Uterus (tissue), 4 donors: ENCODE measurements at places on chromosomes 12 and 14.

DNA sequence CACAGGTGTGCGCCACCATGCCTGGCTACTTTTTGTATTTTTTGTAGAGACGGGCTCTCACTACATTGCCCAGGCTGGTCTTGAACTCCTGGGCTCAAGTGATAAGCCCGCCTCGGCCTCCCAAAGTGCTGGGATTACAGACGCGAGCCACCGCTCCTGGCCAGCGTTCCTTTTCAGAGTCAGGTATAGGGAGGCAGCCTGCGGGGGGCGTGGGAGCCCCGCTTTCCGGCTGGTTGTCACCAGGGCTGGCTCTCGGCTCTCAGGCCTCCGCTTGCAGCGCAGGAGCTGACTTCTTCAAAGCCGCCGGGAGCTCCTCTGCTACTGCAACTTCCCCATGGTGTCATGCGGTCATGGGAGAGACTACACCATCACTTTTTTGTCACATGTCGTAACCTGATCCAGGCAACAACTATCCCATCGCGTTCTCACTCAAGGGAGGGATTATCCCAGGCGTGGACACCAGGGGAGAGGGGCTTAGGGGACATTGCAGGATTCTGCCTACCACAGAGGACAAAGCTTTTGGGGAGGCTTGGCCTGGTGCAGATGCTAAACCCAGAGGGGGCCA lies 129.4 kb downstream of the SCARB1 start:
- DNase-seq, result no peak

- no peak for DNase-seq
Measured at GRCh38 chr12:92955997-92956663, 27.0 kb upstream of the EEA1 start.

GRCh38 chr12:56521590-56522371 lies at the start of gene RBMS2:
Gene RBMS2 (plus strand): TSS chr12:56521820. CDS start chr12:56522024, 204 bp downstream.
- peak; percentile 94 for DNase-seq

GRCh38 chr12:102885043-102885932 lies 31.8 kb downstream of the PAH start:
- DNase-seq, result no peak

- DNase-seq, result no peak
Measured at GRCh38 chr12:10331642-10332239, 24.1 kb downstream of the KLRD1 start.

GRCh38 chr14:34164162-34164864 lies 213.4 kb upstream of the EGLN3 start:
- DNase-seq, result no peak

GRCh38 chr14:28770630-28771029 lies 4.0 kb downstream of the FOXG1 start:
- no peak for DNase-seq

DNA sequence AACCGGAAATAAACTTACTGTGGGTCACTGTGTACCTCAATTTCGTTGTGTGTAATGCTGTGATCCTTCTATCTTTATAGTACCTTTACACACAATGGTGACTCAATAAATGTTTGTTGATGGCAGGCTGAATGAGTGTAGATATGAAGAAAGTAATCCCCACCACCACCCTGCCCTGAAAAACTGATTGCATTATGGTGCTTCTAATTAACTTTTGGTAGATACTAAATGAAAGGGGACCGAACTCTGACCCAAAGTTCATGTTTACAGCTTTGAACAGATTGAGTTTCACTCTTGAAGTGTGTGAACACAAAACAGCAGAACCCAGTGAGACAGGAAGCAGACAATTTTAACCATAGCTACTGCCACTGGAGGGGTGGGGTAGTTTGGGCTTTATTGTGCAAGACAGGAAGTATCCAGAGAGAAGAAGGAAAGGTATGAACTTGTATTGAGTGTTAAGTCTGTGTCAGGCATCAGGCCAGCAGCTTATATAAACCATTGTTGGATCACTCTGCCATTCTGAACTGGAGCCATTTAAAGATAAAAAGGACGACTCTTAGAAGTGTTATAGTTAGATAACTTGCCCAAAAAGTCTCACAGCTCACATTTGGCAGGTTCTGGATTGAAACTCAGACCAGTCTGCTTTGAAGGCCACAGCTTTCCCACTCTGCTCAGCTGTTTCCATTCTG lies 197.0 kb upstream of the AMIGO2 start:
- no peak for DNase-seq

GRCh38 chr12:92995258-92995903 lies 66.3 kb upstream of the EEA1 start:
- DNase-seq, result no peak

DNA sequence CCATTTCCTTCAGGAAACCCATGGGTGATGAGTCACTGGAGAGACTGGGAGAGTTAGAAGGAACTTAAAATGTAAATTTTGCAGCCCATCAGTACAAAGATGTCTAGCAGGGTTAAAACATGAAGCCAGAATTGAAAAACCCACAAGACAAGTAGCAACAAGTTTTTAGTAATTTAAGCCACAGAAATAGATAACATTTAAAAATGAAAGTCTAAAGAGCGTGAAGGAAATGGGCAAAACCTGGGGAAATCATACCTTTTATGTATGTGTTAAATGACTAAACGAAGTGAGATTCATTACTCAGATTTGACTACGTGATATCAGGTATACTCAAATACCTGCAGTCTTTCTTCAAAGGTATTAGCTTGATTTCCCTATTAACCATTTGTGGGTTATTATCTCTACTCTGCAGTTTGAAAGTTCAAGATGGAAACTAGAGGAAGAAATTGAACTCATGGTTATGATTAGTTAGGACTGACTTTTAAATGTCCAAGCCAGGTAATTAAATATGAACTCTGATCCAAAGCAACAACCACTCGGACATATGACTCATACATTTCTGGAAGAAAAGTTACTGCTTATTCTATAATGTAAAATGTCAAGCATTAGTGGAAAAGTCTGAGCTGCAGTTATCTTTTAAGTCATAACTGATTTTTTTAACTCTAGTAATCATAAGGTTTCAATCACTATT lies 84.1 kb downstream of the ITPR2 start:
- no peak for DNase-seq

GRCh38 chr12:39605501-39605900 lies 14.1 kb downstream of the ABCD2 start:
- no peak for DNase-seq

GRCh38 chr12:5548152-5548943 lies 116.4 kb downstream of the NTF3 start:
- no peak for DNase-seq

DNA sequence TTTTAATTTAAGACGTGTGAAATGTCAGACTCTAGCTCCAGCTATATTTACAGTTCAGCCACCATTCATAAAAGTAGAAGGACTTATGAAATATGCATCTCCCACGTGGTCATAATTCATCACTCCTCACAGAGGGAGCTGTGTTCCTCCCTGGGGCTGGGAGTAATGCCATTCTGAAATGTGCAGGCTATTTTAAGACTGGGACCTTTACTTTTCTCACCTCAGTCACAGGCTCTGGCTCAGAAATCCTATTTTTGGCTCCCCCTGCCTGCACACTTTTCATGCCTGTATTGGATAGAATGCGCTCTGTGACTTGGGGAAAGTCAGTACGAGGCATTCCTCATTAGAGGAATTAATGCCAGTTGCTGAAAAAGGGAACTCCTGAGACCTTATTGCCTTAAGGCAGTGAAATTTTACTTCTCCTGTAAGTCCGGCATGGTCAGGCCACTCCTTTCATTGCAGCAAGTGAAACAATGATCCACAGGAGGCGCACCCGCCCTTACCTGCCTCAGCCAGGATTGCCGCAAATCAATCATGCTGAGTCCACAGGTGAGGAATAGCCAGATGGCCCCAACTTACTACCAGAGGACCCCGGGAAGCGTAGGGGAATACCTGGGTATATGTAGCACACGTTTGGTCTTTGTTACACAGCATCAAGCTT lies 1133.2 kb upstream of the TMEM132C start:
- no peak for DNase-seq

DNA sequence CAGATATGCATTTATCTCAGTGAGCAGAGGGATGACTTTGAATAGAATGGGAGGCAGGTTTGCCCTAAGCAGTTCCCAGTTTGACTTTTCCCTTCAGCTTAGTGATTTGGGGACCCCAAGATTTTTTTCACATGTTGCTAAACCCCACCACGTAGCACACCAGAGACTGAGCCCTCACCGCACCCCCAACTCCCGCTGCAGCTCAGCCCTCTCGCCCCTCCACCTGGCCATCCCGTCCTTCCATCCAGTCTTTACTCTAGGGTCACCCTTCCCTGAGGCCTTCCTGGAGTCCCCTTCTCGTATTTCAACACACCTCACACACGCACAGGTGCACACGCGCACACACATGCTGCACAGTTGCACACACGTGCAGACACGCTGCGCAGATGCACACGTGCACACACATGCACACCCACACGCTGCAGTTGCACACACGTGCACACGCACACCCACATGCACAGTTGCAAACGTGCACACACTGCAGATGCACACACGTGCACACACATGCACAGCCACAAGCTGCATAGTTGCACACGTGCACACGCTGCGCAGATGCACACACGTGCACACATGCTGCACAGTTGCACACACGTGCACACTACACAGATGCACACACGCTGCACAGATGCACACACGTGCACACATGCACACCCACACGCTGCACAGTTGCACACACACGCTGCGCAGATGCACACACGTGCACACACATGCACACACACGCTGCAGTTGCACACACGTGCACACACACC lies 30.0 kb downstream of the HSP90AA1 start:
- DNase-seq, result no peak

DNA sequence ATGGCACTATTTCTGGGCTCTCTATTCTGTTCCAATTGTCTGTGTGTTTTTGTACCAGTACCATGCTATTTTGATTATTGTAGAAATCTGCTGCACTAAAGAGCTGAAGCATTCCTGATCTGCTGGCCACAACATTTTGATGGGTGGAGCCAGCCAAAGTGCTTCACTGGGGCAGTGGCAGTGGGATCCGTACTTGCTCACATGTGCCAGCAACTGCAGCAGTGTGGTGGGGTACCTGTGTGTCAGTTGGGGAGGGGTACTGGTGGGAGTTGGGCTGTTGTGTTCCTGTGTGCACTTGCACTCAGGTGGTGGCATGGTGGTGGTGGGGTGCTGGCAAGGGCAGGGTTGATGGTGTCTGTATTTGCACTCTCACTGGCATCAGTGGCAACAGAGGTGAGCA lies 204.6 kb upstream of the ALG10 start:
- DNase-seq, result no peak

DNA sequence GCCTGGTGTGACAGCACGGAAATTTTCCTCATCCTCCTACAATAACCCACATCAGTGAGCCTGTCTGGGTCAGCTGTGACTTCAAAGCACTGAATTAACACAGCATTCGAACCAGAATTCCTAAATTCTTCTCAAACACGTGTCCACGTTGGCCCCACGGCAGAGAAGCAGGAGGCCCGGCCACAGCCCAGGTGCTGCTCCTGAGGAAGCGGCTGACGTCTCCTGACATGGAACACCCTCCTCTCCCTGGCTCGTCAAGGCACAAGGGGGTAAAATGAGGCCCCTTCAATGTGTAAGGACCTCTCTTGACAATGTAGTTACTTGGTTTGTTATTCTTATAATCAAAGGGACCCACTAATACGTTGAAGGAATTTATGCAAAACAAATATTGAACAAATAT lies 156.3 kb upstream of the GSC start:
- DNase-seq, result no peak

DNA sequence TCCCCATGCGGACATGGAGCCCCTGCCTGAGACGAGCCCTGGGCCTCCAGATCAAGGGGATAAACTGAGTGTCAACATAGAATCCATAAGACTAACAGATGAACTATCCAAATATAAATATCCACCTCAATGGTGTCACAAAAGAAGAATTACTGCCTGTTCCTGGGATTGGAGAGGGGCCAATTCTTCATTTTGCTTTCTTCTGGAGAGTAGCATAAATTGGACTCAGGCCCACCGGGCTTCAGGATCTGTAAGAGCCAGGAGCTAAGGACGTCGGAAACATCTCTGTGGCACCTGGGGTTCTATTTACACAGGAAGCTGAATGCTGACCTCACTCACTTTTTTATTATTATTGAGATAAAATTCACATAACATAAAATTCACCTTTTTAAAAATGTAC lies 408.2 kb upstream of the CCDC196 start:
- no peak for DNase-seq

DNA sequence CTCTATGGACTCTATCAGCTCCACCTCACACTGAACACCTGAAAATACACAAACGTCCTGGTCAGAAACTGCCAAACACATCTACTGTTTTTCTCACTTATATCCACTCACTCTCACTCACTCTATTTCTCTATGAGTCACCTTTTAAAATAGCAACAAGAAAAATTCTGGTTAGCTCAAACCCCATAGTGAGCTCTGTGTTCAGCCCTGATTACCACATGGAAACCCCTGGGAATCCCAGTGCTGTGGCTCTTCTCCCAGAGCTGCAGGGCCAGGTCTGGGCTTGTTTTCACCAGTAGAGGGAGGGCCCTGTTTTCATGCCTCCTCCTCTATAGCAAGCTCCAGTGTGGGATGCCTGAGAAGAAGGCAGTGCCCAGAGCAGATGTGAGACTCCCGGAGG lies 1126.1 kb downstream of the TMEM121 start:
- DNase-seq, result no peak

DNA sequence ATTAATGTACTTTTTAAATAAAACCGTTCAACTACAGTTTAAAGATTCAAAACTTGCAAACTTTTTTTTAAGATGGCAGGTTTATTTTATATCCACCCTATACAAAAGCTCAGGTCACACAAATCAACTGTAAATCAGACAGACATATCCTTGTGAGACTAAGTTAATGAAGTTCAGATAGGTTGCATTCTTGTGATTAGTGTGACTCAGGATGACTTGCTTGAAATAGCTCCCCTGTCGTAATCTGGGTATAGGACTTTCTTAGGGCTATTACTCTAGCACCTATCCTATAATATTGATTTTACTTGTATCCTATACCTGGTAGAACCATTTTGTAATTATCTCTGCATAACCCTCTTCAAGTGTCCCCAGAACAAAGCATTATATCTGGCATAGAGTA lies 9.5 kb upstream of the PRKD1 start:
- DNase-seq, result no peak

- no peak for DNase-seq
Measured at GRCh38 chr14:62030387-62030786, 268.2 kb downstream of the SNAPC1 start.

- DNase-seq, result no peak
Measured at GRCh38 chr14:36863271-36863670, 201.6 kb downstream of the PAX9 start.

GRCh38 chr12:116719731-116720528 lies 17.9 kb downstream of the SPRING1 start:
- DNase-seq, result no peak
